Lung (tissue), 17 donors: ENCODE measurements at places on chromosomes 1 and 21. TPM values are rescaled to one million over a fixed set of nuclear protein-coding genes. Genes with fewer than 3 reads are reported as not detected.

DNA sequence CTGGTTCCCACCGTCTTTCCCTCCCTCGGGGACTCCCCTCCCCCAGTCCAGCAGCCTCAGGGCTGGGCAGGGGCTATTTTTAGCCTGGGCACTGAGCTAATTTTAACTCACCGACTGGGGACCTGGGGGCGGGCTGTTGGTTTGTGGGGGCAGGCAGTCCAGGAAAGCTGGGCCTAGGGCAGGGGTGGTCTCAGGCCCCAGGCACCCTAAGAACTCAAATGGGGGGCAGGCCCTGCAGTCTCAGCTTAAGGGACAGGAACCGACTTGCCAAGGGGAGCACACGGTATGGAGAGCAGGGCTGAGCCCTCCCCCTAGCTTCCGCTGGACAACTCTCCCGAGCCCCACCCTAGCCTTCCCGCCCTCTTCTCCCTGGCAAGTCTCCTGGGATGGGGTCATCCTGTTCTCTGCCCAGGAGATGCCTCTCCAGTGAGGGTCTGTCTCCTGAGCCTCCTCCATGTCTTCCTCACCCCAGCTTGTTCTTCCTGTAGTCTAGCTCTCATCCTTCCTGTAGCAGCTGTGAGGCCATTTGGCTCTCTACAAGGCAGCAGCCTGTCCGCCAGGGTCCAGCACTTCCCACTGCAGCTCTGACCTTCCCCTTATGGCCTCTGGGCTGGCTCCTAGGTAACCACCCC, 10.1 kb downstream of the MEF2D start:
- peaks cover 39% of the 10 kb centered on the region for H3K4me1 ChIP-seq
- peak; percentile 46 for DNase-seq
- H3K4me3 ChIP-seq, result no peak overlapping the region
- peak overlapping the region; percentile 67 for H3K27ac ChIP-seq
- H3K36me3 ChIP-seq, result peaks cover 8% of the 10 kb centered on the region

DNA sequence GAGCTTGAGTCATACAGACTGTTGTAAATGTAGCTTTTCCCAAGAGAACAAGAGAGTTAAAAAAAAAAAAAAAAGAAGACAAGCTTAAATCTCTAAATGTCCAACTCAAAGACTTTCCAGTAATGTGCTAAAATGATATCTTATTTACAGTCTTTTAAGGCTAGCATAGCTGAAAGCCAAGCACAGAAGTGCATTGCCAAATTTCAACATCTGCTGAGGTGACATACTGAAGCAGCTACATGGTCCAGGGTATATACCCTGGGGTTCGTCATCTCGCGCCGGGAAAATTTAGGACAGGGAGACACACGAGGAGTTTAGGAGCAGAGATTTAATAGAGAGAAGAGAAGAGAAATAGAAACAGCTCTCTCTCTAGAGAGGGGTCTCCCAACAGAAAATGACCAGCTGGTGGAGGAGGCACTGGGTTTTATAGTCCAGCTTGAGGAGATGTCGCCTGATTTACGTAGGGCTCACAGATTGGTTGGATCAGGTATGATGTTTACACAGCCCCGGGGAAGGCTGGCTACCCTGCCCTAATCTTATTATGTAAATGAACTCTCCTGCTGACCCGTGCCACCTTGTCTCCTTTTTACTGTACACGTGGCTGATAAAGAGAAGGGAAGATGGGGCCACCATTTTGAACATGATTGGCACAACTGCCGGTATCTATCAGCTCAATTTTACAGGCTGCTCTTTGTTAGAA, 172.7 kb downstream of the TRIM33 start:
- no peaks in the 10 kb centered on the region for H3K36me3 ChIP-seq
- H3K27me3 ChIP-seq, result no peaks in the 10 kb centered on the region
- peak; percentile 33 for DNase-seq
- no peak overlapping the region for H3K4me3 ChIP-seq
- no peak overlapping the region for H3K27ac ChIP-seq
- H3K4me1 ChIP-seq, result no peaks in the 10 kb centered on the region

GRCh38 chr1:32521165-32521564, 18.1 kb upstream of the ZBTB8A start:
- H3K36me3 ChIP-seq, result no peaks in the 10 kb centered on the region
- H3K27ac ChIP-seq, result no peak overlapping the region
- no peak for DNase-seq
- no peak overlapping the region for H3K4me3 ChIP-seq

DNA sequence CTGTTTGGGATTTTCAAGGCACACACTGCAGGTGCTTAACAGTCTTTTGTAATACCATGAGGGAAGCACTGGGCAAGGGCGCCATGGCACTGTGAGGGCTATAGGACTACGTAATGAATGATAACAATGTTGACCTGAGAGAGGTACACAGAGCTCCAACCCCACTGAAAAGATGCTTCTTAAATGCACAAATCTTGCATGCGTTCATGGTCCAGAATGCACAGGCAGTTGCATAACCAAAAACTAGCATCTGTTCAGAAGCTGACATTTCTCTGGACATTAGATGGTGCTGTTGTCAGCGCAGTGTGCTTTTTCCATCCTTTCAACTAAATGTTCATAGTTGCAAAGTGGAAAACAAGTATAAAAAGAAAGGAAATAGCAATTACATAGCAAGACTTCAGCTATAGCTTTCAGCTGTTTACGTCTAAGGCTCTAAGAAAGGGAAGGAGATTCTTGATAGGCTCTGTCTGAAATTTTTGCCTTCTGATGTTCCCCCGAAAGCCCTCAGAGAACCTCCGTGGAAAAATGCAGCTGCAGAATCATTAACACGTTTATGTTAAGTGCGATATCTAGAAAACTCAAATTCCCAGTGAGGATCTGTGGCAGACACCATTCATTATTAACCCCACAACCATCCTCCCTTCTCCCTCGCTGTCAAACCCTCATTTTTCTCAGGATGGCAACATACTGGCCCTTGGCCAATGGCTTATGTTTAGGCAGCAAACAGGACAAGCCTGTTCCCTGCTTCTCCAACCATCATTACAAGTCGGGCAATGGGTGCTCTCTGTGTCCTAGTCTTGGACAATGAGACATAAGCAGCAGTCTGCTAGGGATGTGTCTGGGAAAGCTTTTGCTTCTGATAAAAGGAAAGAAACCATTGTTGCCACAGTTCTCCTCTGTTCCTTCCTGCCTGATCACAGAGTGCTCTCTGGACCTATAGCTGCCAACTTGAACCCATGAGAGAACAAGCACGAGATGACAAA, 8.2 kb upstream of the TARBP1 start:
- peak; percentile 93 for DNase-seq
- no peak overlapping the region for H3K4me3 ChIP-seq
- H3K27ac ChIP-seq, result no peak overlapping the region
- no peaks in the 10 kb centered on the region for H3K36me3 ChIP-seq
- no peaks in the 10 kb centered on the region for H3K4me1 ChIP-seq

Gene NHLH1
- polyA plus RNA-seq, result 0.21 TPM

DNA sequence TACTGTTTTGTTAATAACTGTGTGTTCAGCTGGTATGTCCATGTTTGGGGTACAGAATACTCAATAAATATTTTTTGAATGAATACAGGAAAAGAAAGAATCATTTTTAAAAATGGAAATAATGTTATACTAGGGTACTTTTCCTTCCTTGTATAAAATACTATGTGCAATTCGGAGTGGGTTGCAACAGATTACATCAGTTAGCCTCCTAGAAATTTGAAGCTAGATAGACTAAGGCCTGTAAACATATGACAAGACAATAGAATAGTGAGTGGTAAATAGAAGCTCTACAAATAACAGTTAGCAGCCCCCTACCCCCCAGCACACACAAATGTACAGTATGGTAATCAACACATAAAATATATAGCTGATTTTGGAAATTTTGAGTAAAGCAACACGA, 195.9 kb downstream of the KCNT2 start:
- no peak overlapping the region for H3K4me3 ChIP-seq
- H3K27me3 ChIP-seq, result no peaks in the 10 kb centered on the region
- H3K4me1 ChIP-seq, result no peaks in the 10 kb centered on the region
- no peak overlapping the region for H3K27ac ChIP-seq

Gene ENAH
- 15.5 TPM for polyA plus RNA-seq

DNA sequence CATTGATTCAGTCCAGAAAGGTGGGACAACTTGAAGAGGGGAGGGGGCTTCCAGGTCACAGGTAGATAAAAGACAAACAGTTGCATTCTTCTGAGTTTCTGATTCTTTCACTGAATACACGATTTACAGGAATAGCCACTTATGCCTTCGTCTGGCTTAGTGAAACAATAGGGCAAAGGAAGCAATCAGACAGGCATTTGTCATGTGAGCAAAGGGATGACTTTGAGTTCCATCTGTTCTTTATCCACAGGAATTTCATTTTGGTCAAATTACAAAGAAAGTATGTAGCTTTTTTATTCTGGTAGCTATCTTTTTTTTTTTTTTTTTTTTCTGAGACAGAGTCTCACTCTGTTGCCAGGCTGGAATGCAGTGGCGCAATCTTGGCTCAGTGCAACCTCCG, 202.5 kb downstream of the TTLL7 start:
- no peaks in the 10 kb centered on the region for H3K36me3 ChIP-seq
- no peak for DNase-seq
- H3K27ac ChIP-seq, result no peak overlapping the region
- H3K4me3 ChIP-seq, result no peak overlapping the region
- no peaks in the 10 kb centered on the region for H3K27me3 ChIP-seq
- H3K4me1 ChIP-seq, result peaks cover 8% of the 10 kb centered on the region

DNA sequence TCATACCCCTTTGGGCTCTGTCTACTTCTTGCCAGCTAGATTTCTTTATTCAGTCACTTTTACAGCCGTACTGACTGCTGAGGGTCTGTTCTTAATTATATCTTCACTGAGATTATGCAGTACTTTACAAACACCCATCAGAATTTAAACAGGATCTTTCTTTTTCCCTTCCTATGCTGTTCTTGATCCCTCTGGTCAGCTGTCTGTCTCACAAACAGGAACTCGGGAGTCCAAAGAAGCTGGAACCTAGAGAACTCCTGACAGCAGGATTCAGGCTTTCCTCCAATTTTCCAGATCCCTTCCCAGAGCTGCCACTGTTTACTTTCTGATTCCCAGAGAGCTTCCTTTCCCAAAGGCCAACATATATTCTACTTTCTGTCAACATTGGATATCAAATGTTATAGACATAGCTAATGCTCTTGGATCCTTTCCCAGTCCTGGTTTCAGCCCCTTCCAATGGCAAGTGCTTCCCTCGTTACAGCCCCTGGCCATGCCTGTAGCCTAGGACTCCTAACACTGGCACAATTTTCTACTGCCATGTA, 59.5 kb downstream of the ATP2B4 start:
- H3K4me3 ChIP-seq, result no peak overlapping the region
- H3K27ac ChIP-seq, result peak overlapping the region; percentile 46
- H3K4me1 ChIP-seq, result peaks cover 15% of the 10 kb centered on the region
- H3K36me3 ChIP-seq, result peaks cover 5% of the 10 kb centered on the region
- peak; percentile 50 for DNase-seq
- H3K27me3 ChIP-seq, result no peaks in the 10 kb centered on the region

Gene HTR6
- not detected for polyA plus RNA-seq

GRCh38 chr1:231776010-231776756, 149.6 kb downstream of the DISC1 start:
- H3K36me3 ChIP-seq, result peaks cover 6% of the 10 kb centered on the region
- H3K4me3 ChIP-seq, result no peak overlapping the region
- H3K27ac ChIP-seq, result no peak overlapping the region
- H3K4me1 ChIP-seq, result peaks cover 4% of the 10 kb centered on the region
- H3K27me3 ChIP-seq, result no peaks in the 10 kb centered on the region
- DNase-seq, result peak; percentile 23

DNA sequence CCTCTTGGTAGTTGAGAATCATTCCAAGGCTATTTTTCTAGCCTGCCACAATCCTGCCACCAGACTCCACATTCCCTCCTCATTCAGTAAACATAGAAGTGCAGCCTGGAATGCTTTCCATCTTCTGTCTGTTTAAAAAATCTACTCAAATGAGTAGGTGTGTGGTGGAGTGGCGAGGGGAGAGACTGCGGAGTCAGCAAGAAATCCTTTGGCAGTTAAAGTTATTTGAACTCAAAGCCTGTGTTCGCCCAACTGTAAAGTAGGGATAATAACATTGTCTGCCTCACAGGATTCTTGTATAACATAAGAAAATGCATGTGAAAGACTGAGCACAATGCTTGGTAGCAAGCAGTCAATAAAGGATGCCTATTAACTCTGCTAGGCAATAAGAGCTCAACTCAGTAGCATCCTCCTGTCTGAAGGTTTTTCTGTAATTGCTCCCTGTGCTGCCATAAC, 22.2 kb upstream of the DPT start:
- H3K27ac ChIP-seq, result no peak overlapping the region
- H3K27me3 ChIP-seq, result no peaks in the 10 kb centered on the region
- H3K4me3 ChIP-seq, result no peak overlapping the region
- H3K4me1 ChIP-seq, result no peaks in the 10 kb centered on the region

Gene UBE4B
- polyA plus RNA-seq, result 9.9 TPM

- DNase-seq, result peak; percentile 53
- peak overlapping the region; percentile 82 for H3K4me3 ChIP-seq
- H3K4me1 ChIP-seq, result peaks cover 32% of the 10 kb centered on the region
- no peaks in the 10 kb centered on the region for H3K27me3 ChIP-seq
- peaks cover 2% of the 10 kb centered on the region for H3K36me3 ChIP-seq
- H3K27ac ChIP-seq, result peak overlapping the region; percentile 62
Observed at GRCh38 chr1:23799570-23800399, 769 bp downstream of the GALE start.

Gene ANGPTL3
- polyA plus RNA-seq, result not detected

- no peaks in the 10 kb centered on the region for H3K27me3 ChIP-seq
- H3K4me1 ChIP-seq, result peaks cover 10% of the 10 kb centered on the region
- no peaks in the 10 kb centered on the region for H3K36me3 ChIP-seq
- H3K4me3 ChIP-seq, result no peak overlapping the region
Observed at GRCh38 chr1:31980835-31981455, 32.7 kb upstream of the KHDRBS1 start.

DNA sequence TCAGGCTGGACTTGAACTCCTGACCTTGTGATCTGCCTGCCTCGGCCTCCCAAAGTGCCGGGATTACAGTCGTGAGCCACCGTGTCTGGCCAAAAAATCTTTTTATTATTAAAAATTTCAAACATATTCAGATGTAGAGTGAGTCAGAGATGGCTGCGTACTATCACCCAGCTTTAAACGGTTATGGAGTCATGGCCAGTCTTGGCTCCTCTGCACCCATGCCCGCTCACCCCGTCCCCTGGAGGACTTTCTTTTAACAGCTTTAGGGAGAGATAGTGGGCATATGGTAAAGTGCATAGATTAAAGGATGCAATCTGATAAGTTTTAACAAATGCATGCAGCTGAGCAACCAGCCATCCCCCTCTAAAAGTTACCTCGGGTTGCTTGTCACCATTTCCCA, 51.8 kb downstream of the TNFRSF8 start:
- no peaks in the 10 kb centered on the region for H3K4me1 ChIP-seq
- no peaks in the 10 kb centered on the region for H3K36me3 ChIP-seq
- no peak for DNase-seq
- H3K27me3 ChIP-seq, result no peaks in the 10 kb centered on the region
- H3K4me3 ChIP-seq, result no peak overlapping the region

DNA sequence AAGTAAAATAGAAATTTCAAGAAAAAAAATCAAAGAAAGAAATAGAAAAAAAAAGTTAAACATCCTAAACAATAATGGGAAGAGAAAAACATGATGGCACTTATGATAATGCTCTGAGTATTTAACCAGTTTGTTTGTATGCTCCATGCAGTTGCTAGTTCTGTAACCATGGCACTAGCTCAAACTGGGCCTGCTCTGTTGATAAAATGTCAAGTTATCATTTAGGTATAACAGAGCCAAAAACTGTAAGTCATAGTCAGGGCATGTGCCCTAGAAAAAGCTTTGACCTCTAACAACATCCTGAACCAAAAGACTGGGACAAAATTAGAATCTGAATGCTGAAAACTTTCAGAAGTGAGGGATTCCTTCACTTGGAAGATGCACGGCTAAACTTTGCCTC, 148.9 kb downstream of the KCNT2 start:
- H3K27me3 ChIP-seq, result no peaks in the 10 kb centered on the region
- no peaks in the 10 kb centered on the region for H3K36me3 ChIP-seq
- no peak overlapping the region for H3K27ac ChIP-seq
- no peak overlapping the region for H3K4me3 ChIP-seq
- no peaks in the 10 kb centered on the region for H3K4me1 ChIP-seq
